Activated CD4-positive, CD25-positive, alpha-beta regulatory T cell treated with anti-CD3 and anti-CD28 coated beads, Interleukin-2, amount 50 U/mL, for 72 hours (primary cell): ENCODE measurements at places on chromosomes 11 and 22.
A peak's percentile ranks its signal among the peaks of the same experiment; 100 is the strongest.

DNA sequence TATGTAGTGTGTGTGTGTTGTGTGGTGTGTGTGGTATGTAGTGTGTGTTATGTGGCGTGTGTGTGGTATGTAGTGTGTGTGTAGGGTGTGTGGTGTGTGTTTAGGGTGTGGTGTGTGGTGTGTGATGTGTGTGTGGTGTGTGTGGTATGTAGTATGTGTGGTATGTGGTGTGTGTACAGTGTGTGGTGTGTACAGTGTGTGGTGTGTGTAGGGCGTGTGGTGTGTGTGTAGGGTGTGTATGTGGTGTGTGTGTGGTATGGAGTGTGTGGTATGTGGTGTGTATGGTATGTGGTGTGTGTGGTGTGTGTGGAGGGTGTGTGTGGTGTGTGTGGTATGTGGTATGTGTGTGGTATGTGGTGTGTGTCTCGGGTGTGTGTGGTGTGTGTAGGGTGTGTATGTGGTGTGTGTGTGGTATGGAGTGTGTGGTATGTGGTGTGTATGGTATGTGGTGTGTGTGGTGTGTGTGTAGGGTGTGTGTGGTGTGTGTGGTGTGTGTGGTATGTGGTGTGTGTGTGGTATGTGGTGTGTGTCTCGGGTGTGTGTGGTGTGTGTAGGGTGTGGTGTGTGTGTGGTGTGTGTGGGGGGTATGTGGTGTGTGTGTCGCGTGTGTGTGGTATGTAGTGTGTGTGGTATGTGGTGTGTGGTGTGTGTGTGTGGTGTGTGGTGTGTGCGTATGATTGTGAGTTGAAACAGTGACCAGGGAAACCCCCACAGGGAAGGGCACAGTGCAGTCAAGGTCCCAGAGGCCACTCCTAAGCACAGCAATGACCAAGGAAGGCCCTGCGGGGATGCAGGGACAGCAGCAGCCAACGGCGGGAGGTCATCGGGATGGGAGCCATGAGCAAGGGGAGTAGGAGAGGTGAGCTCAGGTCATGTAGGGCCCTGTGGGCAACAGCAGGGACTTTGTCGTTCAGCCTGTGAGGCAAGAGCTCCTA, 2.9 kb upstream of the PPP6R2 start:
- DNase-seq, result no peak

DNA sequence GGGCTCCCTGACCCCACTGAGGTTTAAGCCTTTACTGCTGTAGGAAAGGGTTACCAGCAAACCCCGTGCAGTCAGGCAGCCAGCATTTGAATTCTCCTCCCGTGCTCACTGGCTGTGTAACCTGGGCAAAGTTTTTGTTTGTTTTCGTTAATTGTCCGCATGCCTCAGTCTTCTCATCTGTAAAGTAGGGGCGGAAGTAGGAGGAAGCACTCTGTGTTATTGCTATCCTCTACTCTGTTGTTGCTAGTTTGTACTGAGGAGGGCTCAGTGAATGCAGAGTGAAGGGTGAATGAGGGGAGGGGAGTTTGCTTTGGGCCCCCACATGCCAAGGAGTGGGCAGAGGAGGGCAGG, 14.0 kb upstream of the SYT7 start:
- no peak for DNase-seq

GRCh38 chr11:35063488-35063931, 75.5 kb upstream of the CD44 start:
- no peak for DNase-seq

DNA sequence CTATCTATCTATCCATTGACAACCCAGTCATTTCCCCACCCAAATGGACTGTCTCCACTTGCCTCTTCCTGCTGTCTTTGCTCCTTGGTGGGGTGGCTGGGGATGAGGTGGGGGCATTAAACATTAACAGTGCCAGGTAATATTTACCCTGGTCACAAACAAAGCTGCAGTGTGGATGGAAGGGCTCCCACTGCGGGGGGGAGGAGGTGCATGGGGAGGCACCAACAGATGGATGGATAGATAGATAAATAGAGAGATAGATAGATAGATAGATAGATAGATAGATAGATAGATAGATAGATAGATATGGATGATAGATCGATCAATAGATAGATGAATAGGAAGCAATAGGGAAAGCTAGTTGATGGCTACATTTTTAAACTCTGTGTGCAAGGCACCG, 2.3 kb upstream of the FXYD2 start:
- no peak for DNase-seq

DNA sequence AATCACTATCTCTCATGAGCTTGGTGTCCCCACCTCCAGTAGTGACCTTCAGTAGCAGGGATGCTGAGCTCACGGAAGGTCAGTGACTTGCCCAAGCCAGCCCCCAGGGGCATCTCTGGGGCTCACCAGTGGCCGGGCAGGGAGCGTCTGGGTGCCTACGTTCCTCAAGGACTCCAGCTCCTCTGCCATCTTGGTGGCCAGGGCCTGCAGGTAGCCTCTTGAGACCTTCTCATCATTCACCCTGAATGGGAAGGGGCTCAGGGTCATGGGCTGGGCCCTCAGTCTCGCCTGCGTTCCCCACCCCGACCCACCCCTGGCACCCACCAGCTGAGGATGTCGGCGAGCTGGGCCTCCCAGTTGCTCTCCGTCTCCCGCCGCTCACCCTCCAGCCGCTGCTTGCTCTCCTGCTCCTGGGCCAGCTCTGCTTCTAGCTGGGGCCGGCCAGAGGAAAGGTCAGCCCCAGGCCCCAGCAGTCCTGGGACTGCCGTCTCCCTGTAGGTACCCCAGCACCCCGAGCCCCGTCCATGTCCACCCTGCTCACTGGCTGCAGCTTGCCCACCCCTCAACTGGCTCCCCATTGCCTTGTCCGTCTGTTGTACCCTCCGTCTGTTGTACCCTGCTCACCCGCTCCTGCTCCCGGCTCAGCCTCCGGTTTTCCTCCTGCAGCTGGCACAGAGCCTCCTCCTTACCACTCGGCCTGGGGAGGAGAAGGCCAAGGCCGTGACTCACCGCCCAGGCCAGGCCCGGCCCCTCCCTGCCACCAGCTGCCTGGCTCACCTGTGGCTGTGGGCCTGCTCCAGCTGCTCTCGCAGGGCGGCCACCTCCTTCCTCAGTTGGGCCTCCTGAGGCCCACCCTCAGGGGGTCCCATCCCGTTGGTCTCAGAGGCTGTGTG, 9.5 kb downstream of the CDC42BPG start:
- no peak for DNase-seq

DNA sequence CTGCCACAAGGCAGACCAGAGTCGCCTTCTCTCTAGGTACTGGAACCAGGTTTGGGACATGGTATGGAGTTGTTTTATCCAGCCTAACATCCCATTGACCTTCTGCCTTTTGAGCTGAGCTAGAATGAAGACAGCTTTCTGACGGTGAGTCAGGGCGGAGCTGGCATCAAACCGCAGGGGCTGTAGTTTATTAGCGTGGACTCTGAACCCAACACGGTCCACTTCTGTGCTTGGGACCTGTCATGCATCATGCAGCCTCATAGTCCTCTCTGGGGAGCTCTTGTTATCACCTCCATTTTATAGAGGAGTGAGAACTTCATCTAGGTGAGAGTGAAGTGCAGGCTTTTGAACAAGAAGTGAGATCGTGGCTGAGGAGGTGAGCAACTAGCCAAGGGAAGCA, 8.3 kb downstream of the GAL3ST1 start:
- DNase-seq, result no peak

DNA sequence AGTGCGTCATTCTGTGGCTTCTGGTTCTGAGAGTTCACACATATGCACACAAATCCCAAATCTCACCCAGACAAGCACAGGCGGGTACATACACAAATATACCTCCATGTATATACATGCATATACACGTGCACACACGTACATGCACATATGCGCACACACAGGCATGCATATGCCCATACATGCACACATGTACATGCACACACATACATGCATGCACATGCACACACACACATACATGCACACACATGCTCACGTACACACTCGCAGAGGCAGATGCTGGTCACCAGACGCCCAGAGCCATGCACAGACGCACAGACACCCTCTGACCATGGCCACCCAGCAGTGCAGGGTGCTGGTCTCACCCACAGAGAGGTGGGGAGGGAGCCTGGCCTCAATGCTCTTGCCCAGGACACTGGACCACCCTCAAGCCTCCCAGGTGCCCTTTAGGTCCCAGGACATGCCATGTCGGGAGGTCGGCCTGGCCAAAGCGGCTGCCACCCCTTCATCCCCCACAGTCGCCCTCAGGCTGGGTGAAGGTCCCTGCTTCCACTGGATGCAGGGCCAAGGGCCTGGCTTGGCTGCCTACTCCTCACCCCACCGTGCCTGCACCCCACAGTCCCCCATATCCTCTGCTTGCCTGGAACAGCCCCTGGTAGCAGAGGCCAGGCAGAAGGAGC, 9.5 kb downstream of the DUSP8 start:
- DNase-seq, result no peak

- DNase-seq, result no peak
Measured at GRCh38 chr22:35593071-35593890, 23.8 kb downstream of the MB start.

- no peak for DNase-seq
Measured at GRCh38 chr11:64538501-64538951, 52.5 kb upstream of the SLC22A12 start.

DNA sequence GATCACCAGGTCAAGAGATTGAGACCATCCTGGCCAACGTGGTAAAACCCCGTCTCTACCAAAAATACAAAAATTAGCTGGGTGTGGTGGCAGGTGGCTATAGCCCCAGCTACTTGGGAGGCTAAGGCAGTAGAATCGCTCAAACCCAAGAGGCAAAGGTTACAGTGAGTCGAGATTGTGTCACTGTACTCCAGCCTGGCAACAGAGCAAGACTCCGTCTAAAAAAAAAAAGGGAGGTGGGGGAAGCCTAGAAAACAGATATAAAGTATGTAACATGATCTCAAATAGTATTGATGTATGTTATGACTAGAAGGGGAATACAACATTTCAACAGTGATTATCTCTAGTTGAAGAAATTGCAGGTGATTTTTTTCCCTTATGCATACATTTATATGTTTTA, 61.4 kb downstream of the SLC1A2 start:
- DNase-seq, result no peak

DNA sequence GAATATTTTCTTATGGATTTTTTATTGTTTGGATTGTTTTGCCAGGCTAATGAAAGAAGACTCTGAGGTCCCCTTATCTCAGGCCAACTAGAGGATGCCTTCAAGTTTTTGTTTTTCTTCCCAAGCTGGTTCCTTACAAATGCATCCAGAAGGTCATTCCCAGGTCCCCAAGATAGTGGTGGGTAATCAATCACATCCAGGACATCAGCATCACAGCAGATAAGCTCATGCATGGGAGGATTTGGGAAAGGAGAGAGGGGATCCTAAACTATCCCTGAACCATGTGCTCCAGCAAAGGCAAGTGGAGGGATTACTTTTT, 20.7 kb downstream of the FZD4 start:
- no peak for DNase-seq

DNA sequence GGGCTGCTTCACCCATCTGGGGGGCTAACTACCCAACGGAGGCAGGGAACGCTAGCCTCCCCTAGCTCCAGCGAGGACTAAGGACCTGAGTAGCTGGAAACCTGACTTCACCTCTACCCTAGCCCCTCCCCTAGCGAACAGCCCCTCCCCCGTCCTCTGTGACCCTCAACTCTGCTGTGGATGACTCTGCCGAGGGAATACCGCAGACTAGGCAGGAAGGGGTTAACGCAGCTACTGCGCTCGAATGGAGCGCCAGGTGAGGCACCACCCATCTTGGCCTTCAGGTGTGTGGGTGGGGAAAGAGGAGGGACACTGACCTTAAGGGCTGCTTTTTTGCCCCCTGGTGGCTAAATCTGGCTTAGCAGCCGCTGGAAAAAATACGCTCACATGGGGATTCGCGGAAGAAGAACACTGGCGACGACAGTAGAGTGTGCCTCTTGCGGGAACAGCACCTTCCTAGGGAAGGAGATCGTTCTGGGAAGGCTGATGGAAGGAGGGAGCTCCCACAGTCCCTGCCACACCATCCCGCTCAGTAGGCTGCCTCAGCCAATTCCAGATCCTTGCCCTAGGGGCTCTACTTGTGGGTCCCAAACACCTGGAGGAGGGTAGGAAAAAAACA, 4.5 kb upstream of the BCL9L start:
- DNase-seq, result peak; percentile 91

DNA sequence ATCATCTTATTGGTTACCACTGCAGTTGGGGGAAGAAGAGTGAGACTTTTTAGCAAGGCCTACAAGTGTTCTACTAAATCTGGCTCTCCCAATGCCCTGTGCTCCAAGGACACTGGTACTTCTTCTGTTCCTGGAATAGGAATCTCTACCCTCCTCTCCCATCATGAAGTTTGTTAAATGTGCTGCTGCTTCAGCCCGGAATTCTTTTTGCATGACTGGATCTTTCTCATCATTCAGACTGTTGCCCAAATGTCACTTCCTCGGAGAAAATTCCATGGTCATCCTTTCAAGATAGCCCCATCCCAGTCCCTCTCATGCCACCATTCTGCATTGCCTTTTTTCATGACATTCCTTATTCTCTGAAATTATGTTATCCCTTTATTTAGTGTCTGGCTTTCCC, 400.8 kb downstream of the SOX6 start:
- DNase-seq, result no peak

DNA sequence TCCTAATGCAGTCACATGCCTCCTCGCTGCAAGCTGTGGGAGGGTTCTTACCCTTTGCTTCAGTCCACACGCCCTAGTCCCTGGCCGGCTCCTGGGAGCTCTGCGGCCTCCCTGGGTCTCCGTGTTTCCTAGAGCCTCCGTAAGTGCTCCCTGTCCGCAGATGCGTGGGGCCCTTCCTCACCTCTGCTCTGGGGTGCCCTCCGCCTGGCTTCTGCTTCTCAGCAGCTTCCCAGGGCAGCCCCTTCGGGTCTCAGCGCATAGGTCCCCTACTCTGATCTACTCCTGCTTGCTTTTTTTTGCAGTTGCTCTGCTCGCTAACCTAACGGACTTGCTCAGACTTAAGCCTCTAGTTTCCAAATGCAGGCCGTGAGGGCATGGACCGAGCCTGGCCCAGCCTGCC, 22.4 kb downstream of the CAPN1 start:
- DNase-seq, result no peak

GRCh38 chr11:36313750-36314433, 17.8 kb downstream of the PRR5L start:
- no peak for DNase-seq

- no peak for DNase-seq
Measured at GRCh38 chr11:95443386-95443785, 212.4 kb upstream of the SESN3 start.

DNA sequence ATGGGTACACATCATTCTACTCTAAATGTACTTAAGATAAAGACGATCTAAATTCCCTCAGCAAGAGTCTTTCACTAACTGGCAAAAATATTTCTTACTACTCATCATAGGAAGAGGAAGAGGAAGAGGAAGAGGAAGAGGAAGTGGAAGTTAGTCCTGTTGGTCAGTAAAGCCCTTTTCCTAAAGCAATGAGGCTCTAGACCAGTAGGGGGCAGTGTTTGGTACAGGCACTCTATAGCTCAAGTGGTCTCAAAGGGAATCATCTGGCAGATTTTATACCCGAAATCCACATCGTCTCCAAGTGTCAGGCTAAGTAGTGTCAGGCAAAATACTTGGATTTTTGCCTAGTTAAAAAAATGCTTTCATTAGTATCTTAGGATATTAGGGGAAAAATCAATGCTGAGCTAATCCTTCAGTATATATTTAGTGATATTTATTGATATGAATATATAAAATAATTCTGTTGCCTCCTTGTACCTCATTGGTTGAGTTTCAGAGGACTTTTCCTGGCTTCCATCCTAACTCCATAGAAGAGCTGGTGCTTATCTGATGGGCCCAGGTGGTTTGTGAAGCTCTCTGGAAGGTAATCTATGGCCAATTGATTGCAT, 7.7 kb downstream of the BLID start:
- DNase-seq, result no peak
